Activated CD8-positive, alpha-beta T cell treated with anti-CD3 and anti-CD28 coated beads for 36 hours (primary cell): ENCODE measurements at places on chromosomes 16 and 17. TPM values are rescaled to one million over a fixed set of nuclear protein-coding genes. Genes with fewer than 3 reads are reported as not detected.

DNA sequence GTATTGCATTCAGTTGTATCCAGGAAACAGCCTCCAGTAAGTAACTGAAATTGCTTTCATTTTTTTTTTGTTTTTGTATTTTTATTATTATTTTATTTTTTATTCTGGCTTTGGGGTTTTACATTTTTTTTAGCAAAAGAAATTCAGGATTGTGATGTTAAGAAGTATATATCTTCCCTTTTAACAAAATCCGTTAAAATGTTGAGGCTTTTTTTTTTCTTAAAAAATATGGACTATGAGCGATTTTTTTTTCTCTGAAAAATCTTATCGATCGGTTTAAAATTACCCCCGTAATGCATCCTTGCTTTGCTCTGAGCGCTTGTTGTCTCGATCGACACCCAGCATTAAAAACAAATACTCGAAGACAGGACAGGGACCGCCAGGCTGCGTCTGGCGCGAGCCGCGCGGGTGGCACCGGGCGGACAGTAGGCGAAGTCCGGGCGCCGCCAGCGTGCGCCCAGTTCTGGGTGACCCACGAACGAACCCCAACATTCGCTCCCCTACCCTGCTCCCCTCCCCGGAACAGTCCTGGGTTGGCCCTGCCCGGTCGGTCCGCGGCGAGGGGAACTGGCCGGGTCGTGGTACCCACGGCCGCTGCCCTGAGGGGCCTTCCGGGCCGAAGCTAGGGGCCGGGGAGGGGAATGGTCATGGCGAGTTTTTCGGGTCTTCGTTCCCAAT is 482 bp downstream of the BAHCC1 start:
- peaks cover 58% of the 10 kb centered on the region for H3K27me3 ChIP-seq
- no peak overlapping the region for H3K27ac ChIP-seq
- H3K4me1 ChIP-seq: peaks cover 24% of the 10 kb centered on the region
- no peak overlapping the region for H3K4me3 ChIP-seq
- no peaks in the 10 kb centered on the region for H3K36me3 ChIP-seq

DNA sequence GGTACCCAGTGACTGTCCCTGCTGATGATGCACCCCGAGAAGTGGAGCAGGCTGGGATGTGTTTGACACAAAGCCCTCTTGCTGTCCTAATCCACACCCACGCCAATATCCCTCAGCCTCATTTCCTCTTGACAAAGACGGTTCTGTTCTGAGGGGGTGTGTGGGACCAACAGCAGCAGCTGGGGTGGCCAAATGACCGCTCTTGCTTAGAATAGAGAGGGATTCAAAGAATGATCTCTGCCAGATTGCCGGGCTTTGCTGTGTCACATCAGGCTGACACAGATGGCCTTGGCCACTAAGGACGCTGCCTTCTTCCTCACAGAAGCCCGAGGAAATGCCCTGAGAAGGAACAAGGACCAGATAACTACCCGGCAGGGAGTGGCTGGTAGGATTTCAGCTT is 250.7 kb downstream of the NTN1 start:
- no peaks in the 10 kb centered on the region for H3K27me3 ChIP-seq
- peaks cover 1% of the 10 kb centered on the region for H3K36me3 ChIP-seq

DNA sequence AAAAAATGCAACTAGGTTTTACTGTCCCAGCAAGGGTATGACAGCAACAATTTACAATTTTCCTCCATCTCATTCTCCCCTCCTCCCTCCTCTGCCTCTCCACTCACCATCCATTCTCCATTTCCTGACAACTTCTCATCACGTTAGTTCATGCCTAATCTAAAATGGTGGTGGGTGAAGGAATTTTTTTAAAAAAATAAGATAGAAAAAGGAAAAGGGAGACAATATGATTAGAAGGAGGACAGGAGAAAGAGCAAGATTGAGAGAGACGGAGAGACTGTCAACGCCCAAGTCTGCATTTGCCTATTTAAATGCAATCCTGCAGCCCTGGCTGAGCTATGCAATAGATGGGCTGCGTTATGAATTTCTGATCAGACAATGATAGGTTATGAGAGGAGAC is 380.7 kb upstream of the PSMD7 start:
- DNase-seq: no peak
- H3K4me1 ChIP-seq: no peaks in the 10 kb centered on the region
- no peak overlapping the region for H3K4me3 ChIP-seq
- H3K27me3 ChIP-seq: peaks cover 5% of the 10 kb centered on the region
- no peak overlapping the region for H3K27ac ChIP-seq
- no peaks in the 10 kb centered on the region for H3K36me3 ChIP-seq

DNA sequence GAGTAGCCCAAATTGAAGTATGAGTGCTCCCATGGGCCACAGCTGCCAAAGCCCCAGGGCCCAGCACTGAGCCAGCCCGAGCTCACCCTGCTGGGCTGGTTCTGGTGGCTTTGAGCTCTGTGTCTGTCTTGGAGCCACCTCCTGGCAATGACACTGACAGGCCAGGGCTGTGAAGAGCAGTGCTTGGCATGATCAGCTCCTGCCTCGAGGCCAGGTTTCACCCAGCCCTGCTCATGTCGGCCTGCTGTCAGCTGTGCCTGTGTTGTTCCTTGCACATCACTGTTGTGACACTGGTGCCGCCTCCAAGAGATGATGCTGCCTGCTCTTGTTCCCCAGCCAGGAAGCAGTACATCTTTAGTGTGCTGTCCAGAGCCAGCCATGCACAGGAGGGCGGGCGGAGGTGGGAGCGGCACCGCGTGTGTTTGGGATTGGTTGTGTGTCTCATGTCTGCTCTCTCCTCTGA is 26.0 kb downstream of the PLD6 start:
- peak overlapping the region; percentile 96 for H3K27ac ChIP-seq

GRCh38 chr17:19676896-19677295 is 28.3 kb downstream of the ALDH3A2 start:
- H3K4me1 ChIP-seq: no peaks in the 10 kb centered on the region
- H3K36me3 ChIP-seq: peaks cover 13% of the 10 kb centered on the region
- no peaks in the 10 kb centered on the region for H3K27me3 ChIP-seq
- DNase-seq: no peak
- no peak overlapping the region for H3K4me3 ChIP-seq
- H3K27ac ChIP-seq: no peak overlapping the region

DNA sequence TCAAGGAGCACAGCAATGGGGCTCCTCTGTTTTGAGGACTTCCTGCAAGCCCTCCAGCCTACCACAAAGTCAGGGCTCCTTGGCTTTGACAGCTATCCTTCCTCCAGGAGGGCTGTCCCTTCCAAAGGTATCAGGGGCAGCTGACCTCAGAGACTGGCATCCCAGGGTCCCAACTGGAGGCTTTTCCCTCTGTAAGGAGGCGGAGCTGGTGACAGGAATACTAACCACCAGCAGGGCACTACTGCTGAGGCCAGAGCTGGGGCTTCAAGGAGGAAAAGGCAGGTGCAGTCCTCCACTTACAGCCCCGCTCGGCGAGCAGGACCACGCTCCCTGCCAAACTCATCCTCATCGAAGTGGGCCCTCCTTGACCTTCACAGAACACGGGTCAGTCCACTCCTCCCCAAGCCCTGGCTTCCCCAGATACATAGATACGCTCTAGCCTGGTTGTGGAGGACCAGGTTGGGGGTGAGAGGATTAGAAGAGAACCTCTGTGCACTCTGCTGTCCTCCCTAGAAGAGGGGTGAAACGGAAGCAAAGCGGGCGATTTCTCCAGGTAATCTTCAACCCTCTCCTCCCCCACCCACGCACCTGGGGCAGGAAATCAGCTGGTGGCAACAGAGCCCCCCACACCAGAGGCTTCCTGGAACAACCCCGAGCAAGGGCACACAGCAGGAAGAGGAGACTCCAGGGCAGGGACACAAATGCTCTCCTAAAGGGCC is 20.5 kb downstream of the ST3GAL2 start:
- H3K4me3 ChIP-seq: peak overlapping the region; percentile 52
- H3K27me3 ChIP-seq: no peaks in the 10 kb centered on the region
- H3K4me1 ChIP-seq: peaks cover 58% of the 10 kb centered on the region
- peaks cover 4% of the 10 kb centered on the region for H3K36me3 ChIP-seq

DNA sequence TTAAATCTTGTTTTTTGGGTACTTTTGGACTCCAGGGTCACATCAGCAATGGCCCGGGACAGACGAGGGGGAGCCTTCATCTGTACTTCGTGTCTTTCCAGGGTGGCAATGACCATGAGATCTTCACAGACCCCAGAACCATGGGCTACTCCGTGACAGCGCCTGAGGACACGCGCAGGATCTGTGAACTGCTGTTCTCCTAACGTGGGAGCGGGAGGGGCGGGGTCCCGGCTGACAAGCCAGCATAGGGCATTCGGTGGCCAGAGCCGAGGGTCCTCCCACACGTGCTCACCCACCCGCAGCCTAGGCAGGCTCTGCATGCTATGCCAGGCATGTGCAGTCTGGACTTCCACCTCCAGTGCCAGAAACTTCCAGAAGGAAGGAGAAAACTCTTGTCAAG is 21.2 kb downstream of the CARHSP1 start:
- peaks cover 9% of the 10 kb centered on the region for H3K4me1 ChIP-seq
- H3K27me3 ChIP-seq: no peaks in the 10 kb centered on the region
- no peak for DNase-seq
- peaks cover 33% of the 10 kb centered on the region for H3K36me3 ChIP-seq
- H3K4me3 ChIP-seq: no peak overlapping the region
- no peak overlapping the region for H3K27ac ChIP-seq

- no peak overlapping the region for H3K27ac ChIP-seq
- H3K4me3 ChIP-seq: no peak overlapping the region
- DNase-seq: no peak
- H3K36me3 ChIP-seq: no peaks in the 10 kb centered on the region
- no peaks in the 10 kb centered on the region for H3K4me1 ChIP-seq
Observed at GRCh38 chr16:89048871-89049422, 44.7 kb upstream of the ACSF3 start.

Gene MMP28
- total RNA-seq: 0.41 TPM

DNA sequence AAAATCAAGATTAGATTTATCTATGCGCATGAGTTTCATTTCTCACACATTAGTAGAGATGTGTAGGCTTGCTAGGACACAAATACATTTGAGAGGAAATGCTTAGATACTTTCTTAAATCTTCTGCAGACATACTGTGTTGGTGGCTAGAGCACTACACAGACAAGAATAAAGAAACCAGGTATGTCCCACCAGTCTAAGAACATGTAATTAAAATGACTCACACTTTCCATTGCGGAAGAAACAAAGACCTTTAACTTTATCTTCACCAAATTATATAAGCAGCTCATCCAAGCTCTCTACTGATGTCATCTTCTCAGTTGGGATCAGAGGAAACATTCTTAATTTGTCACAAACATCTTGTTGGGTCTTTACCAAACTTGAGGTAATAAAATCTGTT is 12.5 kb downstream of the GABARAPL2 start:
- H3K4me3 ChIP-seq: no peak overlapping the region
- DNase-seq: no peak
- peaks cover 22% of the 10 kb centered on the region for H3K36me3 ChIP-seq
- H3K4me1 ChIP-seq: peaks cover 31% of the 10 kb centered on the region
- H3K27me3 ChIP-seq: no peaks in the 10 kb centered on the region

Gene KRTAP3-2
- total RNA-seq: not detected

GRCh38 chr16:67477960-67478554 is 2.9 kb downstream of the ATP6V0D1 start:
- no peak for DNase-seq
- H3K36me3 ChIP-seq: peaks cover 2% of the 10 kb centered on the region
- H3K27ac ChIP-seq: no peak overlapping the region

GRCh38 chr17:30366536-30366935 is 12.2 kb upstream of the CPD start:
- H3K4me3 ChIP-seq: no peak overlapping the region
- no peaks in the 10 kb centered on the region for H3K36me3 ChIP-seq
- H3K27ac ChIP-seq: no peak overlapping the region
- no peaks in the 10 kb centered on the region for H3K27me3 ChIP-seq

DNA sequence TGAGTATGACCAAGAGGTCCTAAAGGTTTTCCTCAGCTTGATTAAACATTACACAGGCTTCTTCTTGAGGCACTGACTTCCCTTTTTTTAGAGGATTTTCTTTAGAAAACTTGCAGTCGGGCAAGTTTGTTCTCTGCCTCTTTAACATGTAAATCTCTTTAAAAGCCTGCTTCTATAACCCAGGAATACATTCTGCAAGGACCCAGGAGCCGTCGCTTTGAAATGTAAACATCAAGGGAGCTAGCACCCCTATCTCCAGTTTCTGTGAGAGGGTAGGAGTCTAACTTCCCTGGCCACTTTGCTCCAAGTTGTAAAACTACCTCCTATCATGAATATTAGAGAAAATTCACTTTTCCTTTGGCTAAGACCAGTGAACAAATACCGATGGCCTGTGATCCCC is 201.5 kb upstream of the CPHXL start:
- no peak for DNase-seq
- H3K36me3 ChIP-seq: no peaks in the 10 kb centered on the region
- no peaks in the 10 kb centered on the region for H3K27me3 ChIP-seq
- no peaks in the 10 kb centered on the region for H3K4me1 ChIP-seq
- no peak overlapping the region for H3K4me3 ChIP-seq
- no peak overlapping the region for H3K27ac ChIP-seq

DNA sequence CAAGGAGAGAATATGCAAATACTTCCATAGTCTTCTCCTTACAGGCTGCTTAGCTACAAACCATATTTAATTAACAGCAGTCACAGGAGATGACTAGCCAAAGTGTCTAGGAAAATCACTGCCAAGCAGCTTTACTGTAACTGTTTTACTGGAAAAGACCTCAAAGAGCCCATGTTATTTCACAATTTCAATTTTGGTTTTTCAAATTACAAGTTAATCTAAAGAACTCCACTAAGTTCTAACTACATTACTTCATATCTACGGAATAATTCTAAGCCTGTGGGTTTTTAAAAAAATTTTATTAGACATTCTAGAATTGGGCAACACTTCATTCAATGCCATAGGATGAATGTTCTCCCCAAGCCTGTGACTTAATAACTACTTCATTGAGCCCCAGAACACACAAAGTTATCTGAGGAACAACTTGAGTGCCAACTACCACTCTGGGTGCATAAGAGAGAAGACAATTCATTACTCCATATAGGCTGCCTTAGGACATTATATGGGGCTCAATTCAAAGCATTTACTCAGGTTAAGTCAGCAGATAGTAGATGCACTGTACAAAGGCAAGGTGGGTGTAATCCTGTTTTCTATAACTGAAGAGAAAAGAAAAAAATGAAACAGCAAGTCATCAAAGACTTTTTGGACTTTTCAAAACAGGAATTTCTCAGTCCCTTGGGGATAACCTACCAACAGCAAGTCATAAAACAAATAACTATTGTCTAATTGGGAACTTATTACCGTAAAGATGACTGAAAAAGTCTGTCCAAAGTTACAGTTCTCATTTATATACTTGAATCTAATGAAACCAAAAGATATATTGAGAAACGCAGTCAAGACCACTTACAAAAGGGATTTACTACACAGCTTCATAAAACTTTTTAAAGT is 33.0 kb downstream of the STAT3 start:
- no peak overlapping the region for H3K4me3 ChIP-seq
- H3K27me3 ChIP-seq: no peaks in the 10 kb centered on the region
- H3K36me3 ChIP-seq: peaks cover 26% of the 10 kb centered on the region
- H3K4me1 ChIP-seq: peaks cover 48% of the 10 kb centered on the region

GRCh38 chr17:32266389-32267301 is 1.0 kb downstream of the RHBDL3 start:
- no peak overlapping the region for H3K27ac ChIP-seq
- no peaks in the 10 kb centered on the region for H3K36me3 ChIP-seq
- H3K4me3 ChIP-seq: peak overlapping the region; percentile 57
- H3K4me1 ChIP-seq: peaks cover 12% of the 10 kb centered on the region
- DNase-seq: peak; percentile 50
- peaks cover 66% of the 10 kb centered on the region for H3K27me3 ChIP-seq
